ENCODE measurements at places on chromosomes 3 and 15.

GRCh38 chr3:58463181-58463941 is 28.5 kb upstream of the KCTD6 start:
- DNase-seq: peak; percentile 36

DNA sequence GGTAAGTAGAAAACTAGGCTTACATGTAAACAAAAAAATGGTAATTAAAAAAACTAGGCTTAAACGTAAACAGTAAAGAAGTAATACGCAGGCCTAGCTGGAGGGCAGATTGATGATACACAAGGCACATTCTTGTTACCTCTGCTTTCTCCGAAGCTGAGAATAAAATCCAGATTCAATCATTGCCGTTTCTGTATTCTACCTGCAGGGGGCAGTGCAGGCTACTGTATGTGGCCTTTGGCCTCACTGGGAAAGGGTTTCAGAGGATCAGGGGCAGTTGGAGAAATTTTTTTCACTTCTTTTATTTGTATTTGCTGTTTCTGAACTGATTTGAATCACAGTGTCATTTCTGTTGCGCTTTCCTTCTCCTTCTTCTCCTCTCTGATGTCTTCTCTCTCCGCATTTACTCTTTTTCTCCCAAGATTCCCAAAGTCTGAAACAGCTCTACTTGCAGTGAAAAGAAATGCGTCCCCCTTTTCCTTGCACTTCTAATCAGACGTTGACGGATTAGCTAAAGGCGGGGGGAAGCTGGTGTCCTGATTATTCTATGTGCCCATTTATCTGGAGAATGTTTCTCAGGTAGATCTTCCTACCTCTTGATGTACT is 67.1 kb upstream of the MCTP2 start:
- DNase-seq: no peak

- DNase-seq: no peak
Measured at GRCh38 chr3:62135741-62136140, 237.6 kb downstream of the FEZF2 start.

DNA sequence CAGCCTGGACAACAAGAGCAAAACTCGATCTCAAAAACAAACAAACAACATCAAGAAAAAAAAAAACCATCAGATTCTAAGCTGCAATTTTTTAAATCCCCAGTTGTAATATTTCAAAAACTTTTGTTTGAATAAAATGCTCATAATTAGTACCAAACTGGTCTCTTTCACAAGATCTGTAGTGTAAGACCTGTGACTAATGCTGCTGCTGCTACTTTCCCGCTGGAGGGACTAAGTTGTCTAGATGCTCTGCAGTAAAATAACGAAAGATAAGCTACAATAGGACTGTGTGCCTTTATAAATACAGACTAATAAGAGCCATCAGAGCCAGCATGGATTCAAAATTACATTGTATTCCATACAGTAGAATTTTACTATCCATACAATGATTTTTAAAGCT is 45.4 kb downstream of the TM4SF4 start:
- no peak for DNase-seq

GRCh38 chr3:196179380-196180308 is 31.6 kb downstream of the ZDHHC19 start:
- no peak for DNase-seq

- DNase-seq: no peak
Measured at GRCh38 chr15:31362886-31363285, 36.3 kb downstream of the KLF13 start.

GRCh38 chr3:11288786-11289637 is 16.8 kb downstream of the ATG7 start:
- DNase-seq: peak; percentile 78

- DNase-seq: no peak
Measured at GRCh38 chr3:53211706-53212702, 43.8 kb downstream of the TKT start.

- DNase-seq: no peak
Measured at GRCh38 chr3:128461731-128462130, 5.0 kb downstream of the DNAJB8 start.

GRCh38 chr3:177119829-177120228 is 77.5 kb downstream of the TBL1XR1 start:
- DNase-seq: no peak

- no peak for DNase-seq
Measured at GRCh38 chr15:47542312-47542989, 174.9 kb upstream of the SEMA6D start.

- no peak for DNase-seq
Measured at GRCh38 chr3:194198938-194199337, 63.0 kb downstream of the HES1 start.

DNA sequence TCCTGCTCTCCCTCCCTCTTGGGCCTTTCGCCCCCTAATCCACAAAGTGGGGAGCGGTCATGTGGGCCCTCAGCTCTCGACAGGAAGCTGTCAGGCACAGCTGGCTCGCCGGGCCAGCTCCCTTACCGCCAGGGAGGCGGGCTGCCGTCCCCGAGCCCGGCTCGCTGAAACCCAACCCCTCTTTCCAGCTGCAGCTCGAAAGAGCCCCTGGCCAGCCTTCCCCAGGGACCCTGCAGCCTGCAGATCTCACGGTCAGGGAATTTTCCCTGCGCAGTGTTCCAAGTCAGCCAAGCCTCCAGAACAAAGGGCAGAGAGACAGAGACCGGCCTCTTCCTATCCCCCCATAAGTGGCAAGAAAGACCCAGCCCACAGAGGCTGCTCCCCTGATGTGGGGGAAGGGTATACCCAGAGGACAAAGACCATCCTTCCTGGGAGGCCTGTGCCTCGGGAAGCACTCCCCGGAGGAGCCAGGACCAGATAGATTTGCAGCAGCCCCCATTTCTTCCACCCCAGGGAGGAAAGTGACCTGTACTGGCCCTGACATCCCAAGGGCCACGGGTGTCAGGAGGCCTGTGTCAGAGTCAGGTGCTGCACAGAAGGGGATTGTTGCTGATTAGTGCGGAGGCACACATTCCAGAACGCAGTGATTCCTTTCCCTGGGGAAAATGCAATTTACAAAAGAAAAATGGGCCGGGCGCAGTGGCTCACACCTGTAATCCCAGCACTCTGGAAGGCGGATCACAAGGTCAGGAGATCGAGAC is 32.6 kb downstream of the MAGEF1 start:
- DNase-seq: no peak

GRCh38 chr3:25403968-25404367 is 24.1 kb upstream of the RARB start:
- no peak for DNase-seq

GRCh38 chr15:23497710-23498111 is 50.7 kb upstream of the GOLGA6L2 start:
- DNase-seq: no peak

GRCh38 chr3:160564258-160564911 is 986 bp downstream of the KPNA4 start:
- DNase-seq: no peak

DNA sequence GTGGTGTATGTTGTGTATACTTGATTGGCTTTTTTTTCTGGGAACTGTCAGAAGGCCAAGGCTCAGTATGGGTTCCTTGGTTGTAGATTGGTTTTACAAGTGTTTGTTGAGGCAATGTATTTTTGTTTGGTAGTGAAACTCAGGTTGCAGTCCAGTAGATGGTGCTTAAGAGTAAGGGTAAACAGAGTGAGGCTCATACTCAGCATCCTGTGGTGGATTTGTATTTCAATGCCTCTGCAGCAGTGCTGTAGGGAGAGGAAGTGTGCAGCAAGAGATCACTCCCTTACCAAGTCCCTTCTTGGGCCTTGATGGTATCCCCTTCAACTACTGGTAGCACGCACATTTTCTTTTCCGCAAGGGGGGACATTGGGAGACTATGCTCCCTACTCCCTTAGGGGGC is 428.5 kb upstream of the CNTN3 start:
- DNase-seq: no peak

- no peak for DNase-seq
Measured at GRCh38 chr3:155417119-155417517, 123.6 kb upstream of the STRIT1 start.

- no peak for DNase-seq
Measured at GRCh38 chr15:98663045-98663444, 14.7 kb downstream of the IGF1R start.

DNA sequence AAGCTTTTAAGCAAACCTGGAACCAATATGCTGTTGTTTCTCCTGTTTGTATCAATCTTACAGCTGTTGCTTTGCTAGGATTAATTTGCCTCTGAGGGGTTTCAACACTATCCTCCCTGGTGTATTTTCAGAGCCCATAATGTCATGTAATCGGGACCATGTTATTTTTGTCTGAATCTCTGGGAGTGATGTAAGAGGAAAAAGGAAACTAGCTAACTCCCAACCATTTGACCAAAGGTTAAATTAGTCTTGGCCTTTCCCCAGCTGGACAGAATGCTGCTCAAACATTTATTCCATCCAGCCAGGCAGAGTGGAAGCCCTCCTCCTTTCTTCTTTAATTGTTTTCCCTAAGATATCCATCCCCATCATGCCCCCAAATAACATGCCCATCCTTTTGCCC is 142.2 kb downstream of the ALDH1A2 start:
- DNase-seq: no peak

- DNase-seq: no peak
Measured at GRCh38 chr3:150307311-150308036, 100.6 kb upstream of the TSC22D2 start.

DNA sequence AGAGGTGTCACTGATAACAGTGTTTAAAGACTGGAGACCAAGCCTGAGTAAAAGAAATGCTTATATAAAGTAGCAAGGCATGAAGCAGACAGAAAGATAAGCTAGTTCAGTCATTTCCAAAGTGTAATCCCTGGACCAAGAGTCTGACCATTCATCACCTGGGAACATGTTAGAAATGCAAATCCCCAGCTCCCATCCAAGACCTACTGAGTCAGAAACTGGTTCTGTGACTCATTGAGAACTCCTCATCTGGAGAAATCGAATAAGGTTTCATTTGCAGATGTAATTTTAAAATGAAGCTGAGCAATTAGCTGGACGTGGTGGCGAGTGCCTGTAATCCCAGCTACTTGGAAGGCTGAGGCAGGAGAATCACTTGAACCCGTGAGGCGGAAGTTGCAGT is 473.9 kb upstream of the UBE2E2 start:
- DNase-seq: no peak

GRCh38 chr3:55416331-55416821 is 70.7 kb downstream of the WNT5A start:
- DNase-seq: peak; percentile 67

DNA sequence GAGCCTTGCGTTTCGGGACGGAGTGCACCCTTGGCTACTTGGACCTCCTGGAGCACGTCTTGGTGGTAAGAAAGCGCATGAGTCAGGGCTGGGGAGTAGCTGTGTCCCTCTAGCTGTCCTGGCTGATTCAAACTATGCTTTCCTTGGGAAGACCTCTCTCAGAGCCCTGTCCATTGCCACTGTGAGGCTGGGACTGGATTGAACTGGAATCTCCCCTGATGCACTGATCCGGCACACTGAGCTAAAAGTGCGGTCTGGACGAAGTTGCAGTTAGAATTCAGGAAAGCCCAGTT is 232.6 kb upstream of the TPM1 start:
- DNase-seq: no peak

DNA sequence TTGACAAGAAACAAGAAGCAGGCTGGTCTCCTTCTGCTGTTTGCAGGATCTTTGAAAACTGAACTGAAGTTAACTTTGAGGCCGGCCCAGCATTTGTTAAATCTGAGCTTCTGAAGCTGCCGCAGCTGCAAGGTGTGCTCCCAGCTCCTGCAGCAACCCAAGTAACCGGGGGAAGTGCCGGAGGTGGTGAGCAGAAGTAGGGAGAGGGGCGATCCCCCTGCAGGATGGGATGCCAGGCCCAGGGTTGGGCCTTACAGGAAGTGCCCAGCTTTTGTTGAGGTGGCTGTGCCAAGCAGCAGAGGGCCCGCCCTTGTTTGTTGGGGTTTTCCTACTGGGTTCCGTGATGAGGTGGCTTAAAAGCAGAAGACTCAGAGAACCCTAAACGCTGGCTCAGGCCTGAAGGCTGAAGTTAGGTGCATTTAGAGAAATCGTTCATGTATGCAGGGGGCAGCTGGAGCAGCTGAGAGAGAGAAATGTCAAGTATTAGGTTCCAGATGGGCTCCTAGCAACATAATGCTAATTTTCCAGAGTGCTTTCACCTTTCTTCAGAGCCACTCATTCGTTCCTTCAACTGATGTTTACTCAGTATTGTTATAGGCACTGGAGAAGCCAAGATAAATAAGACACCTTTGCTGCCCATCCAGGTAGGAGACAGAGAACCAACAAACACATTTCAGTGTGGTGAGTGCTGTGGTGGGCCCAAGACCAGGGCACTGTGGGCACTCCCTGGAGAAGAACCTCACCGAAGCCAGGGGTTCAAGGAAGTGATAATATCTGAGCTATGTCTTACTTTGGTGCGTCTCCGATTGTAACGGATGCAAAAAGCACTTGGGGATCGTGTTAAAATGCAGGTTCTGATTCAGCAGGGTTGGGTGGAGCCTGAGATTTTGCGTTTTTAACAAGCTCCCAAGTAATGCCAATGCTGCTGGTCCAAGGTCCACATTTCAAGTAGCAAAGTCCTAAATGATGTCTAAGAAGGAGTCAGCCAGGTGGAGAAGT is 42.2 kb upstream of the PLCL2 start:
- DNase-seq: no peak

GRCh38 chr3:117488983-117489382 is 779.4 kb downstream of the TUSC7 start:
- no peak for DNase-seq

- DNase-seq: no peak
Measured at GRCh38 chr3:149009732-149010131, 18.4 kb downstream of the GYG1 start.

GRCh38 chr15:94234300-94234699 is 2.9 kb downstream of the MCTP2 start:
- DNase-seq: no peak

GRCh38 chr15:34056911-34057310 is 17.9 kb upstream of the AVEN start:
- DNase-seq: no peak

GRCh38 chr3:194548346-194549321 is 61.8 kb upstream of the ATP13A3 start:
- no peak for DNase-seq

- no peak for DNase-seq
Measured at GRCh38 chr3:129607391-129608068, 1.1 kb upstream of the PLXND1 start.

DNA sequence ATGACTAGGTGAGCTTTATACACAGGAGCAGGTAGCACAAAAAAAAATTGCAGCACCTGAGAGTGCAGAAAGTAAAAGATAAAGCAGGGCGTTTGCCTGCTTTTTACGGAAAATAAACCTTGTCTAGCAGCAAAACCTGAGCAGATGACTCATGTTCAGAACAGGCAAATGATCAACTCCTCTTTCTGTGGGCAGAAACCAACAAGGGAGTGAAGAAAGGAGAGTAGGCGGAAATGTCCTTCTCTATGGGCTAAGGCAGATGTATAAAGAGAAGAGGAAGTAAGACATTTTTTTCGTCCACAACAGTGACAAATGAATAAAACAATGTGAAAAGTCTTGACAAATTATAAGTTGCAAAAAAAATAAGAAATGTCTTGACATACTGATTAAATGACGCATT is 24.5 kb upstream of the GMNC start:
- no peak for DNase-seq
